NCI-H187 treated with DMSO at 0.1 percent for 48 hours (cell line): ENCODE measurements at places on chromosomes 11 and 22.

- no peak for DNase-seq
Observed at GRCh38 chr11:18633256-18634139, 644 bp downstream of the SPTY2D1 start.

GRCh38 chr11:126147208-126148111, 64.0 kb downstream of the RPUSD4 start:
- DNase-seq, result no peak

- no peak for DNase-seq
Observed at GRCh38 chr11:95252586-95252985, 21.6 kb upstream of the SESN3 start.

DNA sequence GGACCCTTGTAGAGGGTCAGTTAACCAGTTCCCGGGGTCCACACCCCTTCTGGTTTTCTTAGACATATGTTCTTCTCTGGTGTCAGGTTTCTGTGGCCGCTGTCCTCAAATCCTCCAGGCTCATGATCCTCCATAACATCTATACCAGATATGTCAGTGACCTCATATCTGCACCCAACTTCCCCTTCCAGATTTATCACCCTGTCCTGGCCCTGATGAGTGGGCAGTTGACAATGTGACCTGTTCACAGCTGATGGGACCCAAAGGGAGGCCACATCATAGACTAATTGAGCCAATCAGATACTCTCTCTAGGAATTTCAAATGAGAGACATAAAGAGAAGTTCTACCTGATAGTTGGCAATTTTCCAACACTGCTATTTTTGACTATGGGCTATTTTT, 5.1 kb downstream of the DKK3 start:
- no peak for DNase-seq

DNA sequence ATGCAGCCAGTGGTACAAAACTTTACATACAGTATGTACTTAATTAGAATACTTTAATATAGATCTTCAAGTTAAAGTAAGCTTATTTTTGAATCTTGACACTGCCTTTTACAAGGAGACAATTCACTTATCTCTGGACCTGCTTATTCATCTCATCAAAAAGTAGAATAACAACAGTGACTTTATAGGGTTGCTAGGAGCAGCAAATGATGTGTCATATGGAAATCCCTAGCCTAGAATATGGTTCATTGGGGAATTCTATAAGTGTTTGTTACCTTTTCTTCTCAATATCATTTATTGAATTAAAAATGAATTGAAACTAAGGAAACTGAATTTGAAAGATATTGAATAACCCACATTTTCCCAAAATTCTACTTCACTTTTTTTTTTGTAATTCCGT, 45.0 kb upstream of the FIBIN start:
- DNase-seq, result no peak
